ENCODE measurements at places on chromosomes 2 and 18.

GRCh38 chr2:16154061-16154460 is 213.7 kb downstream of the MYCN start:
- DNase-seq = no peak

GRCh38 chr2:55163941-55164390 is 68.1 kb downstream of the CLHC1 start:
- DNase-seq = no peak

DNA sequence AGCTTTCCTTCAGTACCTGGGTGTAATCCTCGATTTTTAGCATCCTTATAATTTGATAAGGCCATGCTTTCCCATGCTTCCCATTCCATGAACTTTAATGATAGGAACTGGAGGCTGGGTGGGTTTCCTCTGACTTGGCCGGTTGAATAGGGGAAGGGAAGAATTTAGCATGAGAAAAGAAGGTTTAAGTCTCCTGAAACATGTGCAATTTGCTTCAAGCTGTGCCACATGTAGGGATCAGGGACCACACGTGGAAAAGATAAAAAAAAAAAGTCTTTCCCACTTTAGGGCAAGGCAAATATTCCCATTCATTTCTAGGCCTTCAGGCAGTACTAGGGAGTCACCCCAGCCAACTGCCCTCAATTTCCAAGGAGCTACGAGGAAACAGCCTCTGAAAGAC is 900.3 kb downstream of the DSC3 start:
- DNase-seq = no peak

GRCh38 chr2:134320930-134321329 is 67.1 kb downstream of the MGAT5 start:
- DNase-seq = no peak

GRCh38 chr2:72921088-72921851 is 4.0 kb downstream of the EMX1 start:
- DNase-seq = no peak

DNA sequence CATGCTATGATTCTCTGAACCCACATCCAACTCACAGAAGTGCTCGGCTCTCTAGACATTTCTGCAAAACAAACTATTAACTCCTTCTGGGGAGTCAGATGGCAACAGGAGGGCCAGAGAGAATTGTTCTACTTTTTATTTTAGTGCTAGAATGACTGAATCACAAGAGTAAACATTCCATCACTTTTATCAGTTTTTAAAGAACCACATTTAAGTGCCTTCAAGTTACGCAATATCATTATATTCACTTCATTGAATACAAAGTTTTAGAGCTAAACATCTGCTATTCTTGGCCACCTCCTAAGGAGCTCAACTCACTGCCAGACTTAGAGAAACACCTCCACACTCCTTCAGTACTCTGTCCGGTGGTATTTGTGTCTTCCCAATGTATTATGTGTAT is 22.4 kb downstream of the B4GALT6 start:
- DNase-seq = no peak

DNA sequence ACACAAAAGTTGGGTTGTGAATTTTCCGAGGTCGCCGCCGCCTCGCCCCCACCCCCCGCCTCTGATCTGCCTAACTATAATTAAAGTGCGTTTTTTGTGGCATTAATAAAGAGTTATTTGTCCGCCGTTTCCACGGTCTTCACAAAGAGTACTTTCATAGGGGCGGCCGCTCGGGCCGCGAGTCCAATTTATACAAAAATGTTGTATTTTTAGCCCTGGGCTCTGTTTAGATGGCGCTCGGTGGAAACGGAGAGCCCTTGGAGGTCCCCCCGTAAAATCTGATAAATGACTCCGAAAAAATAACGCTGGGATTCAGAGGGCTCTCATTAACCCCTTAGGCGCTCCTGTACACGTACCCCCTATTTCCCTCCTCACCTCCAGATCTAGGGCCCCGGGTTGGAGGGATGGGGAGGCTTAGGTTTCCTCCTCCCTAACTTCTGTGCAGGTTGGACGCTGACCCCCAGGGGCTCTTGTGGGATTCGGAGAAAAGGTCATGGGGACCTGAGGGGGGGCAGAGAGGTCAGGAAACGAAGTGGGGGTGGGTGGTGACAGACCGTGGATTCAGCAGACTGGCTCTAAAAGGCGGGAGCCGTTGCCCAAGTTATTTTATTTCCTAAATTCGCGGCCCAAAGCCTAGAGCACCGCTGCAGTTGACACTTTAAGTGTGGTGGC is 1.9 kb downstream of the CYP26B1 start:
- DNase-seq = no peak

GRCh38 chr18:392928-393573 is 107.5 kb downstream of the COLEC12 start:
- peak; percentile 68 for DNase-seq

DNA sequence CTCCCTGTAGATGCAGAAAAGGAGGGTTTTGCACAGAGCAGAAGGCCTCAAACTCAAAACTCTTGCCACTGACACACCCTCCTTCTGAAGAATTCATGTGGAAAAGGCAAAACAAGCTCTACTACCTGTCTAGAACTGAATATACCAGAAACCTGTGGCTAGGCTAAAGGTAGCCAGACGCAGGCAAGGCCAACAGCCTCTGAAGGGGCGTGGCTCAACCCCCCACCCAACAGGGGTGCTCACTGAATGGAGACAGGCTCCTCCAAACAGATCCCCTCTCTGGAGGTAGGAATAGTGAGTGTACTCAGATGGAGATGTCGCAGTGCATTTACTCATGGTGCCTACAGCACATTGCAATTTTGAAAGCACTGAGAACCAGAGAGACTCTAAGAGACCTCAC is 3.0 kb upstream of the STK17B start:
- DNase-seq = no peak

GRCh38 chr2:181178823-181179412 is 198.5 kb downstream of the UBE2E3 start:
- no peak for DNase-seq

GRCh38 chr18:44818668-44819403 is 138.1 kb downstream of the SETBP1 start:
- no peak for DNase-seq

- no peak for DNase-seq
Measured at GRCh38 chr2:1936427-1936980, 192.2 kb upstream of the PXDN start.

All from muscle of arm (tissue), 14 donors.